ENCODE measurements at places on chromosomes 2 and 18.

- no peak for DNase-seq
These were observed 121.2 kb downstream of the TXNL1 start for GRCh38 chr18:56517196-56517595.

- DNase-seq: no peak
These were observed 178.7 kb downstream of the NCKAP5 start for GRCh38 chr2:133389569-133389968.

DNA sequence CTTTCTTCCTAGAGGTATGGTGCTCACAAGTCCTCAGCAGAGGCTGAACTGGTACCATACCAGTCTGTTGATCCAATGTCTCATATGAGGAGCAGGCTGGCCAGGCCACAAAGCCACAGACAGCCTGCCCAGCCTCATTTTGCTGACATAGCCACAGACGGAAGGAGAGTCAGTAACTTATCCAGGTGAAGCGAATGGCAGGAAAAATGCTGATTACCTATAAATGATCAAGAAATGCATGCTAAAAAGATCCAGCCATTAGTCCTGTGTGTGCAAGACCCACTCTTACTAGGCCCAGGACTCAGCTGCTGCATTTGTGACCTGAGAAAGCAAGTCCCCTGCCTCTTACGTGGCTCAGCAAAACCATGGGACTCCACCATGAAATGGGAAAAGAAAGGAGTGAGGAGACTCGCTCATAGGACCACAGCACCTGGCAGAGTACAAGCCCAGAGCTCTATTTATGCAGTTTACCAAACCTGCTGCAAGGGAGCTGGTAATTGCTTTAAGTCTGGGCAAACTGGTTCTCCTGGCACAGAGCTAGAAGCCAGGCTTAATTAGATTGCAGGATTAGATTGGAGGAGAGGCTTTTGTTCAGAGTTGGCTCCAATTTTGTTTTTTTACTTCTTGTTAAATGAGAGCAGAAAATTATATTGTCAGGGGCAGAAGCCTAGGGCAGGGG, 19.0 kb downstream of the RHOB start:
- no peak for DNase-seq

DNA sequence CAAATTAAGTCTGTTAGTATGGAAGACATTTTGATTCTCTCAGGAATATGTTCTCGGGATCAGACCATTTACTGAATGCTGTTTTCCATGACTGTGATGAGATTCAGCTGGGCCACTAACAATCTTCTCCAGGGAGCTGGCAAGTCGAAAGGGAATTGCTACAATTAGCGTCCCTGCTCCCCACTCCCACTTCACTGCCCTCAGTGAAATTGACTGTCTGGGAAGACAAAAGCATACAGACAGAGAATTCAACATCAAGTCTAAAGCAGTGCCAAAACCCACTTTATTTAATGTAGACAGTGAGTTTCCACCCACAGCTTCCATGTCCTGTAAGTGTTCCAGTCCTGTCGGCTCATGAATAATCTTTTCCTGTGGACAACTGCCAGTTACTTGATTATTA, 34.0 kb upstream of the COL3A1 start:
- no peak for DNase-seq

DNA sequence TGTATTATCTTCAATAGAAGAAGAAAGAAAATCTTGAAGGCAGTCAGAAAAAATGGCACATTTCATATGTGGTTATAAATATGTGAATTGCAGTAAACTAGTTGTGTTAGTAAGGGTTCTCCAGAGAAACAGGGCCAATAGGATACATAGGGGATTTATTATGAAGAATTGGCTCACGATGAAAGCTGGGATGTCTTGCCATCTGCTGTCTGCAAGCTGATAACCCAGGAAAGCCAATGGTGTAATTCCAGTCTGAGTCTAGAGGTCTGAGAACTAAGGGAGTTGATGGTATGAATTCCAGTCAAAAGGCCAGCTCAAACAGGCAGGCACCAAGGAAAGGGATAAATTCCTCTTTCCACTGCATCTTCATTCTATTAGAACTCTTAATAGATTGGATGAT, 362.4 kb downstream of the KCNJ3 start:
- DNase-seq: no peak

Measured in stimulated activated CD4-positive, alpha-beta T cell treated with anti-CD3 and anti-CD28 coated beads, Interleukin-2, amount 100 ng/mL, for 24 hours (primary cell).